ENCODE measurements at places on chromosomes 16 and 17.

- no peak for DNase-seq
Measured at GRCh38 chr16:2827374-2827791, 2.7 kb upstream of the ZG16B start.

DNA sequence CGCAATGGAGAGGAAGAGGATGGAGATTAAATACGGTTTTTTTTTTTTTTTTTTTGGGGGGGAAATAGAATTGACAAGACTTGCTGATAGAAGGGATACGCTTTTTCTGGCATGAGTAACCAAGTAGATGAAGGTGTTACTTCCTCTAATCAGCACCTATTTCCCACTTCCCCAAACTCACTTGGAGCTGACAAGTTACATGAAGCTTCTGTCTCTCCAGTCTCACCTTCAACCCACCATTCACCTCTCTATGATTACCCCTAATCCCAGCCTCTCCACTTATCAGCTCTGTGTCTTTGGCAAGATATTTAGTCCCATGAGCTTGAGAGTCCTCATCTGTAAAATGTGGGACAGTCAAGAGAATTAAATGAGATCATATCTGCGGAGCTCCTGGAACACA lies 185.9 kb upstream of the HS3ST3A1 start:
- no peak for DNase-seq

DNA sequence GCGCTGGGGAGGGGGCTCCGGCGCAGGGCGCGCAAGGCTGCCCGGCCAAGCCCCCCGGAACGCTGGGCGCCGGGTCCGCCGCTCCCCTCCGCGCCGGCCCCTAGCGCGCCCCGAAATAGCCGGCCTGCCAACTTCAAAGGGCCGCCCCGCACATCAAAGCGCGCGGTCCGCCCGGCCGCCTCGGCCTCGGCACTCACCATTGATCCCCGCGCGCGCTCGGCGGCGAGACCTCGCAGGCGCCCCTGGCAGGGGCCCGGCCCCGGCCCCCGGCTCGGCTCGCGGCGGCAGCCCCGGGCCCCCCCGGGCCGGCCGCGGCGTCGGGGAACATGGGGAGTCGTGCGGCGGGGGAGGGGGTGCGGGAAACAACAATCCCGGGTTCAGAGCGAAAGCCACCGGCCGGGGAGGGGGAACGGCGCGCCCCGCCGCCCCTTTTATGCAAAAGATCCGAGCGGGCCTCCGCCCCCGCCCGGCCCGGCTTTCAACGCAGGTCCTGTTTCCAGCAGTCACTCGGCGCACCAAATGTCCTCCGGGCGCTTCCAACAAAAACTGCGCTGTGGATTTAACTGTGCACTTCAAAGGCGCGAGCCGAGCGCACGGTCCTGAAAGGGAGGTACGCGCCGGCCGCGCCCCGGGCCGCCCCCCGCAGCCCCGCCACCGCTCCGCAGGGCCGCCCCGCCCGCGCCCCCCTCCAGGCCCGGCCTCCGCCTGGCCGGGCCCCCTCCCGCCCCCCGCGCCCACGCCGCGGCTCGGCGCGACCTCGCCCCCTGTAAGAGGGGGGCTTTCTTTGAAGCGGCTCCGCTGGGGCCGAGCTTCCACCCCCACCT lies 608 bp downstream of the AXIN2 start:
- peak; percentile 71 for DNase-seq

DNA sequence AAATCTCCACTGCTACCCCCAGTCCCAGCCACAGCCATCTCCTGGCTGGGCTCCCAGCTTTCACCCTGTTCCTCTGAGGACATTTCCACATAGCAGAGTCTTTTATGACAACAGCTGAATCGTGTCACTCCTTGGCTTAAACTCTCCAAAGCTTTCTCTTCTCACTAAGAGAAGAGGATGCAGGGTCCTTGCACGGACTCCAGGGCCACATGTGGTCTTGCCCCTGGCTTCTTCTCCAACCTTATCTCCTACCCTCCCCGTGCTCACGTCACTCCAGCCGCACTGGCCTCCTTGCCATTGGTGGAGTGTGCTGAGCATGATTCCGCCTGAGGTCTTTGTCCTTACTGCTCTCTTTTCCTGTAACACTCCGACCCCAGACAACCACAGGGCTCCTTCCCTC lies 39.9 kb upstream of the CCDC182 start:
- no peak for DNase-seq

DNA sequence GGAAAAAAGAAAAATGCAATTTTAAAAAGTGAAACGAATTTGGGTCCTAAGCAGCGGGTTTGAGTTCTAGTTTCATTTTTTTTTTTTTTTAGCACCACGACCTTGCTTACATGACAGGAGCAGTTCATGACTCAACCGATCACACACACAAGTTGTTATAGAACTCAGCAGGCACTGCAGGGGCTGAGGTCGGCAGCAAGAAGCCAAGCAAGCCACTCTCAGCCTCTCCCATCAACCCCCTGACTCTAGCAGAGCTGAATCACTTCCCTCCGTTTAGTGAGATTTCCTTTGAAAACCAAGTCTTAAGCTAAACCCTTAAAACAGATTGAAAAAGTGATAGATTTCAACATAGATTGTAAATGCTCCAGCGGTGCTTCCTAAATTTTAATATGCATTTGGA lies 520.8 kb downstream of the HAPSTR1 start:
- no peak for DNase-seq

- no peak for DNase-seq
Measured at GRCh38 chr17:47742319-47743181, 9.5 kb downstream of the TBX21 start.

- no peak for DNase-seq
Measured at GRCh38 chr17:57142925-57143324, 57.9 kb downstream of the AKAP1 start.

GRCh38 chr17:7479213-7480088 lies at the start of gene ZBTB4:
TSS of gene ZBTB4 (minus strand) at chr17:7479631. CDS start at chr17:7466801, 12,830 bp downstream.
- peak; percentile 55 for DNase-seq

DNA sequence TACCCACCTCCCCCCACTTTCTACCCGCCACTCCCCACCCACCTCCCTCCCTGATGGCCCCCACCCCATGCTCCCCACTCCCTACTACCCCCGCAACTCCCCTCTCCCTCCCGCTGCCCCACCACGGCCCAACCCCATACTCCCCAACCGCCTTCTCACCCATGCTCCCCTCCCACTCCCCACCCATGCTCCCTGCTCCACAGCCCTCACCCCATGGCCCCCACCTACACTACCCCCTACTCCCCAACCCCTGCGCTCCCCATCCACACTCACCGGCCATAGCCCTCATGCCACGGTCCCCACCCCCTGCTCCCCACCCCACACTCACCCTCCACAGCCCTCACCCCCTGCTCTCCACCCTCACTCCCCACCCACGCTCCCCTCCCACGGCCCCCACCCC lies 13.9 kb downstream of the COTL1 start:
- DNase-seq: no peak

DNA sequence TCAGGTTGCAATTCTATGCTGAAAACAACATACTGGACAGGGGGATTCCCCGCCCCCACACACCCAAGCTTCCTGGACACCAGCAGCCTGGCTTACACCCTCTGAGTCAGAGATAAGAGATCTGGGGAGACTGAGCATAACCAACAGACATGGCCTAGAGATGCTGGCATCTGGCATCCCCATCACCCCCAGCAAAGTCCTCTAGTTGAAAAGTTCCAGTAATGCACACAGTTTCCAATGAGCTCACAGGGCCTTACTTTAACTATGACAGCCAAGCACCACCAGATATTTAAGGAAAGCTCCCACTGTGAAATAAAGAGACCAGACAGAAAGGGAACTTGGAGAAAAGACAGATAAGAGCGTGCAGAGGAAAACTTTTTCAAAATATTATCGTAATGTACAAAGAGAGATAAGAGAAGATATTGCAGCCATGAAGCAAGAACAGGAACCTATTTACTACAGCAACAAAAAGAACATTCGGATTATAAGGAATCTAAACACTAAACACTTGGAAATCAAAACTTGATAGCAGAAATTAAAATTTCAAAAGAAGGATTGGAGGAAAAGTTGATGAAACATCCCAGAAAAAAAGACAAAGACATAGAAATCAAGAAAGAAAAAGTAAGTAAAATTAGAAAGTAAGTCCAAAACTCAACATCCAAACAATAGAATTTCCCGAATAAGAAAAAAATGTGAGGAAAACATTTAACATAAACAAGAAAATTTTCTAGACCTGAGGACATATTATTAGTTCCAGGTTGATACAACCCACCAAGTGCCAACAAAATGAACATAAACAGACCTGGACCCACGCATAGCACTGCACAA lies 17.2 kb upstream of the ALOX15 start:
- DNase-seq: no peak

DNA sequence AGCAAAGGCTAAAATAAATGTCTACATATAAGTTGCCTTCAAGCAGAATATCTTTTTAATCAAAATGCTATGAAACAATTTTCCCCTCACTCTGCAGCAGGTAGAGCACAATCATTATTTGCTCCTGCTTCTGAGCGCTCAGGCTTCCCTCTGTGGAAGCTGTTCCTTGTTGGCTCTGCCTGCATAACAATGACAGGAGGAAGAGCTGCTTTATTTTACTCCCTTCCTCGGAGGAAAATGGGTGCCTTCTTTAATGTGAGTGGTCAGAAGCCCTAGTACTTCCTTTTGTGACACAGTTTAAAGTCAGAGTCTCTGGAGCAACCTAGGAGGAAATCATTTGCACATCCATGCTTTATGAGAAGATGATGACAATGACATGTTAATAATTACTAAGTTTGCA lies 492.1 kb downstream of the CDH8 start:
- no peak for DNase-seq

DNA sequence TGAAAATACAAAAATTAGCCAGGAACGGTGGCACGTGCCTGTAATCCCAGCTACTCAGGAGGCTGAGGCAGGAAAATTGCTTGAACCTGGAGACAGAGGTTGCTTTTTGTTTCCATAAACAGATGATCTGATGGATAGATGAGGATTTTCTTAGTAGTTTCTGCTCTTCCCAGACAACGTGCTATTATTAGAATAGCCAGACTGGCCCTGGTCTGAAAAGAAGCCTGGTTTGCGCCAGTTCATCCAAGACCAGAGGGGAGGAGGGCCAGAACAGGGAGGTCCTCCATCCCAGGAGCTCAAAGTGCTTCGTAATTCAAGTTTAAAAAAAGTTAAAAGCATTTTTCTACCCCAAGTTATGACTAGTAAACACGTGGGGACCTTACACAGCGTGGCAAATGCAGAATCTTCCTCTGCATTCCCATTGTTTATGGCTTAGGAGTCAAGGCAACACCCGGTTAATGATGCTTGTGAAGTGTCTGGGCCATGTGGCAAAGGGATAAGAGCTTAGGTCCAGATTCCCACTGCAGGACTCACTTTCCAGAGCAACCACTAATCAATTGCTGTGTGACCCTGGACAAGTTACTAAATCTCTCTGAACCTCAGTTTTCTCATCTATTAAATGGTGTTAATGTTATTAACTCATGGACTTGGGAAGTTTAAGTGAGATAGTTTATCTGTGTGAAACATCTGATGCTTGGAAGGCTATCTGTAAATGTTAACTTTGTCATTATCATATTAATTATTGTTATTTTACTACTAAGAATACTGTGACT lies 205.4 kb downstream of the CCDC182 start:
- no peak for DNase-seq

DNA sequence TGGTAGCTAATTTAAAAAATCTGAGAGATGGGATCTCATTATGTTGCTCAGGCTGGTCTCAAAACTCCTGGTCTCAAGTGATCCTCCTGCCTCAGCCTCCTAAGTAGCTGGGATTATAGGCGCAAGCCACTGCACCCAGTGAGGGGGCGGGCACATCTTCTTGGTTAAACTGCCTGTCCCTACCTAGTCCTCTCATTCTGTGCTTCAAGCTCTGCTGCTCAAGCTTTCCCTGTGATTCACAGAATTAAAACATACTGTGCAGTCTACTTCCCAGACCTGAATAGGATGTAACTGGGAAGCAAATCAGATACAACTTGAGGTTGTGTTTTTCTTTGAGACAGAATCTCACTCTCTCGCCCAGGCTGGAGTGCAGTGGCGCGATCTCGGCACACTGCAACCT lies 2.3 kb downstream of the MRPL38 start:
- no peak for DNase-seq

DNA sequence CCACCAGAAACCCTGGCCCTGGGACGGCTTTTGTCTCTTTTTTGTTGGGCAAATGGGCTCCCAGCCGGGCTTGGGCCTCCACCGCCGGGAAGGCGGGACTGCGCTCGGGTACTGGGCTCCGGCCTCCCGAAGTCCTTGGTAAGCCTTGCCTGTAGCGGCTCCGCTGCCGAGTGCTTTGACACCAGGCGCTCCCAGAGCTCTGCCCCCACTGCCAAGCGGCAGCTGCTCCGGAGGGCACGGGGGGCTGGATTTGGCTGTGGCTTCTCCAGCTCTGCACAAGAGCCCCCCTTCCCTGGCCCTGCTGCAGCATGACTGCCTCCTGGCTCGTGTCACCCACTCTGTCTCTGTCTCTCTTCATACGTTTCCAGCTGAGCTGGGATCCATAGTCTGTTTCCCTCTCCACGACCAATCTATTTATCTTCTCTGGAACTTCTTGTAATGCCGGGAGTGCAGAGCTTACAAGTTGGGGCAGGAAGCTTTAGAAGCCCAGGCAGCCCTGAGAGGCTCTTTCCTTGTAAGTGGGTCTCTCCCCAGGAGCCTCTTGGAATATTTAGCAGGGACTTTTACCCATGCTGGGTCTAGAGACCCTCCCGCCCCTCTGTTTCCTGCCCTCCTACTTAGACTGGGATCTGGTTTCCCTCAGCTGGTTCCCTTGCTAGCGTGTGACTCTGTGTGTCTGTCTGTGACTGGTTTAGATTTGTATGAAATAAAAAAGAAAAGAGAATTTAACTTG lies 246.9 kb upstream of the GSE1 start:
- DNase-seq: no peak

GRCh38 chr17:47400333-47400732 lies 76.6 kb downstream of the EFCAB13 start:
- no peak for DNase-seq

- DNase-seq: no peak
Measured at GRCh38 chr16:65314627-65315008, 192.8 kb upstream of the CDH11 start.

DNA sequence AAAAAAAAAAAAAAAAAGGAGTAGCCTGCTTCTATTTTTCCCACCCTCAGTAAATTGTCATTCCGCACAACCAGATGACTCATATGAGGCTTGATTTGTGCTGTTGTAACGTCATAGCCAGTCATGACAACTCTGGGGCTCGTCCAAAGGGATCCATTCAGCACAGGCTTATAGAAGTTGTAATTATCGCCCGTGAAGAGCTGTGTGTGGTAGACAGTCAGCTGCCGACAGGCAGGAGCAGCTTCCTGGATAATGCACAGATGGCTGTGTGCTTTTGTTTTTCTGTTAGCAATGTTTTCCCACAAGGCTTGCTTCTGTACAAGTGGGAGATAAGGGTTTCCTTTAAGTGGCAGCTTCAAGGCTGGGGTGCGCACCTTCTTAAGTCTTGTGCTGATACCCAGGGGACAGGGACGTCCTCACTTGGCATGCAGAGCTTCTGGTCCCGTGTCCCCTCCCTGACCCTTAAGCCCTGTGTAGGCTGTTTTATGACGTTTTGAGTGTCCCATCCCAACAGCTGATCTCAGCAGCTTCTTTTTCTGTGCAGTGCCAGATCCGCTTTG lies 26.0 kb downstream of the SNX29 start:
- DNase-seq: no peak

- no peak for DNase-seq
Measured at GRCh38 chr17:56608944-56609343, 15.4 kb downstream of the NOG start.

Measured in CD4-positive, alpha-beta T cell treated with Interleukin-15 for 4 hours (primary cell).